ENCODE measurements at places on chromosomes 1 and 21.
A peak's percentile ranks its signal among the peaks of the same experiment; 100 is the strongest.

DNA sequence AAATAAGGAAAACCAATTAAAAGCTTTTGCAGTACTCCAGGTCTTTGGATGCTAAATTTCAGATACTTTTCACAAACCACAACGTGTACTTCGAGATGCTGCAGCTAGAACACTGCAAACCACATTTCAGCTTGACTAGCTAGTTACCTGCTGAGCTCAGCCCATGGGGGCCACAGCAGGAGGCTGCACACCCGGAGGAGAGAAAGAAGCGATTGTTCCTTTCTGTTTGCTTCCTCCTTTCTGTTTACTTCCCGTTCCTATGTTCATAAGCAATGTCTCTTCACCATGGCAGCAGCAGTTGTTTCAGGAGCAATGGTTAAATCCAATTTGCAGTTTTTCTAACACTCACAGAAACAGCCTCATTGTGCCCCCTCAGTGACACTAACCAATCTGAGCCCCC lies 225.6 kb upstream of the FGGY start:
- no peaks in the 10 kb centered on the region for H3K36me3 ChIP-seq
- no peaks in the 10 kb centered on the region for H3K27me3 ChIP-seq

GRCh38 chr1:79959635-79960034 lies 953.1 kb upstream of the ADGRL4 start:
- no peaks in the 10 kb centered on the region for H3K4me1 ChIP-seq
- no peaks in the 10 kb centered on the region for H3K36me3 ChIP-seq
- no peak overlapping the region for H3K27ac ChIP-seq
- H3K27me3 ChIP-seq = no peaks in the 10 kb centered on the region
- H3K4me3 ChIP-seq = no peak overlapping the region

GRCh38 chr1:41396084-41396483 lies 34.9 kb downstream of the FOXO6 start:
- peaks cover 6% of the 10 kb centered on the region for H3K36me3 ChIP-seq
- H3K27me3 ChIP-seq = peaks cover 63% of the 10 kb centered on the region
- H3K27ac ChIP-seq = no peak overlapping the region
- DNase-seq = no peak

GRCh38 chr1:206004826-206005225 lies 1.6 kb upstream of the RAB7B start:
- peaks cover 63% of the 10 kb centered on the region for H3K27me3 ChIP-seq
- H3K4me1 ChIP-seq = peaks cover 14% of the 10 kb centered on the region
- H3K36me3 ChIP-seq = peaks cover 3% of the 10 kb centered on the region
- DNase-seq = no peak
- no peak overlapping the region for H3K27ac ChIP-seq

- no peak overlapping the region for H3K27ac ChIP-seq
- H3K27me3 ChIP-seq = no peaks in the 10 kb centered on the region
- peaks cover 10% of the 10 kb centered on the region for H3K4me1 ChIP-seq
- DNase-seq = no peak
- no peaks in the 10 kb centered on the region for H3K36me3 ChIP-seq
Measured at GRCh38 chr1:151501474-151501873, 9.7 kb upstream of the CGN start.

GRCh38 chr21:20249401-20249800 lies 748.8 kb upstream of the NCAM2 start:
- no peaks in the 10 kb centered on the region for H3K4me1 ChIP-seq
- no peak overlapping the region for H3K27ac ChIP-seq
- no peak overlapping the region for H3K4me3 ChIP-seq

- H3K4me1 ChIP-seq = peaks cover 61% of the 10 kb centered on the region
- peak overlapping the region; percentile 84 for H3K4me3 ChIP-seq
- H3K36me3 ChIP-seq = peaks cover 7% of the 10 kb centered on the region
- peak overlapping the region; percentile 95 for H3K27ac ChIP-seq
- DNase-seq = no peak
Measured at GRCh38 chr1:8395433-8395866, 77.5 kb downstream of the SLC45A1 start.

- peaks cover 10% of the 10 kb centered on the region for H3K27me3 ChIP-seq
- no peak for DNase-seq
- no peaks in the 10 kb centered on the region for H3K4me1 ChIP-seq
- no peak overlapping the region for H3K4me3 ChIP-seq
- H3K36me3 ChIP-seq = peaks cover 2% of the 10 kb centered on the region
Measured at GRCh38 chr1:185980891-185981290, 246.7 kb downstream of the HMCN1 start.

DNA sequence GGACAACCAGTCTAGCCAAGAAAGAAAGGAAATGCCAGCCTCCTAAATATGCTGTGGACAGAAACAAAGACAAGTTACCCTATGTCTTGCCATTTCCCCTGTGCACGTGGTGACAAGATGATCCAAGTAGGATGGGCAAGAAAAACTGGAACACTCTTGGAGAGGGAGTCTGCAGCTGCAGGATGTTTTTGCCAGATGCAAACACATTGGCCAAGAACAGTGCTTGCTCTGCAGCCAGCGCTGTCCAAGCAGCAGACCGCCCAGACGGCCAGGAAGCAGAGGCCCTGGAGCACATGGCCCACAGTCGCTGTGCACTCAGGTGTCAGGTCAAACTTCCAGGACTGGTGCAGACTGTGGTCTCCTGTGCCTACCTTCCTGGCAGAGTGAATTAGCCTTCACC lies 189.3 kb downstream of the SLC35F3 start:
- H3K27me3 ChIP-seq = peaks cover 21% of the 10 kb centered on the region
- H3K27ac ChIP-seq = no peak overlapping the region
- no peaks in the 10 kb centered on the region for H3K36me3 ChIP-seq
- no peak overlapping the region for H3K4me3 ChIP-seq
- no peak for DNase-seq

DNA sequence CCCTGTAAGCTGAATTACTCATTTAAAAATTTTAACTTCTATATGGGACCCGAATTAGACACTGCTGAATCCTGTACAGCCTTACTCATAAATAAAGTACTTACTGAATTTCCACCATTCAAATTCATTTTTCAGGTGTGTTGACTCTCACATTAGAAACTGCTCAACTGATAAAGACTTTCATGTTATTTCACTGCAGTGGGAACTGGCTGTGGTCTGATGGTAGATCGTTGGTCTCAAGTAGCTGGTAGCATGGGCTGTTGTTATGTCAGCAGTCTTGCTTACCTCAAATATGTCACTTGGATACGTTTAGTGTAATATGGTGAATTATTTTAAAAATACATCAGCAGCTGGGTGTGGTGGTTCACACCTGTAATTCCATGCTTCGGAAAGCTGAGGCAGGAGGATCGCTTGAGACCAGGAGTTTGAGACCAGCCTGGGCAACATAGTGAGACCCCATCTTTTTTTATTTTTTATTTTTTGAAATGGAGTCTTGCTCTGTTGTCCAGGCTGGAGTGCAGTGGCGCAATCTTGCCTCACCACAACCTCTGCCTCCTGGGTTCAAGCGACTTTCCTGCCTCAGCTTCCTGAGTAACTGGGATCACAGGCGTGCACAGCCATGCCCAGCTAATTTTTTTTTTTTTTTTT lies 10.4 kb downstream of the DEGS1 start:
- no peak for DNase-seq
- H3K36me3 ChIP-seq = no peaks in the 10 kb centered on the region
- no peaks in the 10 kb centered on the region for H3K27me3 ChIP-seq
- H3K27ac ChIP-seq = no peak overlapping the region
- peaks cover 18% of the 10 kb centered on the region for H3K4me1 ChIP-seq

GRCh38 chr21:31604591-31605190 lies 54.8 kb upstream of the SOD1 start:
- no peaks in the 10 kb centered on the region for H3K4me1 ChIP-seq
- no peak overlapping the region for H3K4me3 ChIP-seq
- H3K27ac ChIP-seq = no peak overlapping the region
- peak; percentile 56 for DNase-seq
- H3K36me3 ChIP-seq = peaks cover 3% of the 10 kb centered on the region

GRCh38 chr1:102182603-102183260 lies 186.0 kb upstream of the OLFM3 start:
- DNase-seq = no peak
- H3K27me3 ChIP-seq = no peaks in the 10 kb centered on the region
- H3K36me3 ChIP-seq = no peaks in the 10 kb centered on the region
- no peaks in the 10 kb centered on the region for H3K4me1 ChIP-seq
- H3K27ac ChIP-seq = no peak overlapping the region

DNA sequence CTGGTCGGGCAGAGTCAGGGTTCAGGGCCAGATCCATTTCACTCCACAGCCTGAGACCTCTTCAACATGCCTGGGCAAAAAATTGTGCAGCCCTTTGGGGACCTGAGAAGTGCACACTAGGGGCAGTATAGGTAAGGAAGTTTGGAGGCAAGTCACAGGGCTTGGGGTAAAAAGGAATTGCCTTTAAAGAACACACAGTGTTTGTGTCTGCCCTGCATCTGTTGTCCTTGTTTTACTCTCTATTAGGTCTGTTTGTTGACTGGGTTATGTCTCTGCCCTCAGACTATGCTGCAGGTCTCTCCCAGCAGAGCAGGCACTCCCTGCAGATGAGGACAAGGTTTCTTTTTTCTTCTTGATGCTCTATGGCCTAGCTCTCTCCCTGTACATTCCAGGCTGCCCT lies 22.0 kb downstream of the LDLRAD2 start:
- H3K27me3 ChIP-seq = no peaks in the 10 kb centered on the region
- H3K36me3 ChIP-seq = no peaks in the 10 kb centered on the region
- H3K4me1 ChIP-seq = no peaks in the 10 kb centered on the region
- no peak overlapping the region for H3K27ac ChIP-seq
- DNase-seq = no peak

- no peak overlapping the region for H3K27ac ChIP-seq
- no peak overlapping the region for H3K4me3 ChIP-seq
- H3K4me1 ChIP-seq = peaks cover 3% of the 10 kb centered on the region
- peaks cover 37% of the 10 kb centered on the region for H3K27me3 ChIP-seq
Measured at GRCh38 chr1:152410599-152410998, 3.5 kb downstream of the CRNN start.

GRCh38 chr1:186958520-186958919 lies 129.8 kb downstream of the PLA2G4A start:
- DNase-seq = no peak
- no peak overlapping the region for H3K27ac ChIP-seq
- H3K4me3 ChIP-seq = no peak overlapping the region
- no peaks in the 10 kb centered on the region for H3K36me3 ChIP-seq
- no peaks in the 10 kb centered on the region for H3K4me1 ChIP-seq
- peaks cover 6% of the 10 kb centered on the region for H3K27me3 ChIP-seq

DNA sequence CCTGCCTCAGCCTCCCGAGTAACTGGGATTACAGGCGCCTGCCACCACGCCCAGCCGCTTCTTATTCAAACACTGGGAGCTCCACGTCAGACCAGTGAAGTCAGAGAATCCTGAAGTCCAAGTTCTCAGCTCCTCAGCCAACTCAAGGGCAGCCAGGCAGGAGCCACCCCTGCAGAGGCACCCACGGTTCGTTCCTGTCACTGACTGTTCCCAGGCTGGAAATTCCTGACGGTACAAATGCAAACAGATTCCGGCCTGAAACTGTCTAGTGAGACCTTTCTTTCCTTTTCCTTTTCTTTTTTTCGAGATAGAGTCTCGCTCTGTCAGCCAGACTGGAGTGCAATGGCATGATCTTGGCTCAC lies 11.7 kb downstream of the SLC35E2B start:
- no peak for DNase-seq
- H3K27ac ChIP-seq = peak overlapping the region; percentile 72
- no peak overlapping the region for H3K4me3 ChIP-seq
- no peaks in the 10 kb centered on the region for H3K36me3 ChIP-seq

- no peak overlapping the region for H3K4me3 ChIP-seq
- no peak for DNase-seq
- no peak overlapping the region for H3K27ac ChIP-seq
- H3K36me3 ChIP-seq = no peaks in the 10 kb centered on the region
- H3K27me3 ChIP-seq = no peaks in the 10 kb centered on the region
- no peaks in the 10 kb centered on the region for H3K4me1 ChIP-seq
Measured at GRCh38 chr1:199096591-199096990, 457.8 kb downstream of the PTPRC start.

DNA sequence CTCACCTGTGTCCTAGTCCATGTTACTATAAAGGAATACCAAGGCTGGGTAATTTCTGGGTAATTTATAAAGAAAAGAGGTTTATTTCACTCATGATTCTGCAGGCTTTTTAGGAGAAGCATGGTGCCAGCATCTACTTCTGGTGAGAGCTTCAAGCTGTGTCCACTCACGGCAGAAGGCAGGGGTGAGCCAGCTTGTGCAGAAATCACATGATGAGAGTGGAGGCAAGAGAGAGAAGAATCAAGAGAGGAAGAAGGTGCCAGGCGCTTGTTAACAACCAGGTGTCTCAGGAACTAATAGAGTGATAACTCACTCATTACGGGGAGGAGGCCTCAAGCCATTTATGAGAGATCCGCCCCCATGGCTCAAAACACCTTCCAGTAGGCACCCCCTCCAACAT lies 67.5 kb upstream of the CD34 start:
- peaks cover 72% of the 10 kb centered on the region for H3K27me3 ChIP-seq
- DNase-seq = no peak
- peaks cover 4% of the 10 kb centered on the region for H3K36me3 ChIP-seq
- H3K27ac ChIP-seq = no peak overlapping the region
- H3K4me1 ChIP-seq = no peaks in the 10 kb centered on the region

DNA sequence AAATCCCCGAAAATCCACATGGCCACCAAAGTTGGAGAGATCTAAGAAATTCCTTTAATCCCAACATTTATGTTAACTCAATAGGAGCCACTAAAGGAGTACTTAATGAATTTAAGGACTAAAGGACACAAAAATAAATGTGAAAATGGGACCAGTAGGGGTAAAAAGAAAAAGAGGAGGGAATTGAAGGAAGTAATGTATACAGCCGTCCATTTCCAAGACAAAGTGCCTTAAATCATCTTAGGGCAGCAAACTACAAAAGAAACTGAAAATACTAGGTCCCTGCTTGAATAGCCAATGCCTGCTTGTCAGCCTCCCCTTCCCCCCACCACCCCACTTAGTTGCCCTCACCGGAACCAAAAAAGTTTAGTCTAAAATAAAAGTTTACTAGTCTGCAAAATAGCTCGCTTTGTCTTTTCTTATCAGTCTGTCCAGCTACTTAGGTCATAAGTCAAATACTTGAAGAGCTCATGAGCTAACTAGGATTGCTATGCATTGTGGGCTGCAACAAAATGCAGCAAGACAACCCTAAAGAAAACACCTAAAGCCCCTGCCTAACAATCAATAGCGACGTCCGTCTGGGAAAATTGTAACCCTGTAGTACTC lies 66.3 kb upstream of the TLR5 start:
- H3K36me3 ChIP-seq = peaks cover 4% of the 10 kb centered on the region
- DNase-seq = no peak
- no peaks in the 10 kb centered on the region for H3K4me1 ChIP-seq
- no peak overlapping the region for H3K27ac ChIP-seq

DNA sequence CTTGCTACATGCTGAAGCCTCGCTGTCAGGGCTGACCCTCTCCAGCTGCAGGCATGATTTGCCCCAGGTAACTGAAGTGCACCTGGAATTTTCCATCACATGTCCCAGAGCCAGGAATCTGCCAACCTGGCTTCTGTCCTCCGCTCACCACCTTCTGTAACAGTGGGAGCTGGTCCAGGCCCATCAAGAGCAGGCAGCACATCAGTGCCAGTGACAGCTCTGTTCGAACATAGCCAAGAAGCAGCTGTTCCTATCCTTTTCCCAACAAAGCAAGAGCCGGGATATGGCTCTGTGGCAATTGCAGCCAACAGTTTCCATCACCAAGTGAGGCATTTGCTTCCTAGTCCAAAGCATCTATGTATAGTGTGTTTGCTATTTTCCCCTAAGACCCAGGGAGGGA lies 42.2 kb upstream of the KANK4 start:
- H3K4me3 ChIP-seq = no peak overlapping the region
- H3K36me3 ChIP-seq = no peaks in the 10 kb centered on the region
- H3K27ac ChIP-seq = no peak overlapping the region
- H3K27me3 ChIP-seq = peaks cover 5% of the 10 kb centered on the region
- no peak for DNase-seq
- no peaks in the 10 kb centered on the region for H3K4me1 ChIP-seq

Measured in T-helper 17 cell (primary cell).